CD4-positive, alpha-beta T cell treated with Interleukin-4 for 4 hours (primary cell): ENCODE measurements at places on chromosomes 5 and 9.

DNA sequence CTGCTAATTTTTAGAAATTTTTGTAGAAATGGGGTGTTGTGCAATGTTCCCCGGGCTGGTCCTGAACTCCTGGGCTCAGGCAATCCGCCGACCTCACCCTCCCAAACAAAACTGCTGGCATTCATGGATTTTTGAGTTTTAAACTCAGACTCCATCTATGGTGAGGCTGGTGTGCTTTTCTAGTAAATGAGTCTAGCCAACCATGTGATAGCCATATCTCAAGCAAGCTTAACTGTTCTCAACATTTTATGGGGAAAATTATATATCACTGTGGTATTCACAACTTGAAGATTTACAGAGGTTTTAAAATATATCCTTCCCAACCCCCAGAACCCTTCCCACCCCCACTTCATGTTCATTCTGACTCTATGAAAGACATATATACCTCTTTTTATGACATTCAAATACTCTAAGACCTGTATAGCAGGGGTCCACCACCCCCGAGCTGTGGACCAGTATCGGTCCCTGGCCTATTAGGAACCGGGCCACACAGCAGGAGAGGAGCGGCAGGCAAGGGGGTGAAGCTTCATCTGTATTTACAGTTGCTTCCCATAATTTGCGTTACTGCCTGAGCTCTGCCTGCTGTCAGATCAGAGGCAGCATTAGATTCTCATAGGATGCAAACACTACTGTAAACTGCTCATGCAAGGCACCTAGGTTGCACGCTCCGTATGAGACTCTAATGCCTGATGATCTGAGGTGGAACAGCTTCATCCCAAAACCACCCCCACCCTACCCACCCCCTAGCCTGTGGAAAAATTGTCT is 4.5 kb upstream of the NADK2 start:
- DNase-seq: no peak

DNA sequence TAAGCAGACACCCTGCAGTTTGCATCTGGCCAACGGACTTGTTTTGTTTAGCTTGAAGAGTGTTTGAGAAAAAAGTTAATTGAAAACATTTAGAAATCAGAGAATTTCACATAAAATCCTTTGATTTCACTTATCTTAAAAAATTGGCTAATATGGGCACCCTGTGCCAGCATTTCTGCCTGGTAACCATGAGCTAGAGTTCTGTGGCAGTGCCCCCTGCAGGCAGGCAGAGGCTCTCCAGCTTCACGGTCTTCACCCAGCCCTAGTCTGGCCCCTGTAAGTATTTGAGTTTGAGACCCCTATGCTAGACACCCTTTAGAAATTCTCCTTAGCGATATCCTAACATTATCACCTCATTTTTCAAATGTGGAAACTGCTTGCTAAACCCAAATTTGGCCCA is 18.8 kb upstream of the FANCC start:
- DNase-seq: no peak

- DNase-seq: no peak
Observed at GRCh38 chr5:125103459-125103858, 357.0 kb upstream of the ZNF608 start.

DNA sequence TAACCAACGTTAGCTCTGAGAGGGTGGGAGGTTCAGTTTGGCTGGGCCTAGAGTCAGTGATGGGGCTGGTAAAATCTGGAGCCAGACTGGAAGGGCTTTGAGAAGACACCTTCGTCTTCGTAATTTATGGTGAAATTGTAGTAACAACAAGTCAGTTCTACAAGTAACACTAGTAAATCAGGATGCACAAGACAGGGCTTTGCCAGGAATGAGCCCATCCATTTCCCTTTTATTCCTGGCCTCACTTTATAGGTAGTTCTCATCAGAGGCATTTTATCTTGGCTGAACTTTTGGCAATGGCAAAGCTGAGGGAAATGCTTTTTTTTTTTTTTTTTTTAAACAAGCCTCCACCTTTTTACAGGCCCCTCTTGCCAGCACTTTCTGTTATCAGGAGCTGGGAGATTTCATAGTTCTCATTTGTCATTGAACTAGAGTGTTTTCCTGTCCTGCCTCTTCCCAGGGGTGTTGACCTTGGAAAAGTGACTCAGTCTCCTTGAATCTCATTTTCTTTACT is 110.5 kb upstream of the KLF4 start:
- no peak for DNase-seq

DNA sequence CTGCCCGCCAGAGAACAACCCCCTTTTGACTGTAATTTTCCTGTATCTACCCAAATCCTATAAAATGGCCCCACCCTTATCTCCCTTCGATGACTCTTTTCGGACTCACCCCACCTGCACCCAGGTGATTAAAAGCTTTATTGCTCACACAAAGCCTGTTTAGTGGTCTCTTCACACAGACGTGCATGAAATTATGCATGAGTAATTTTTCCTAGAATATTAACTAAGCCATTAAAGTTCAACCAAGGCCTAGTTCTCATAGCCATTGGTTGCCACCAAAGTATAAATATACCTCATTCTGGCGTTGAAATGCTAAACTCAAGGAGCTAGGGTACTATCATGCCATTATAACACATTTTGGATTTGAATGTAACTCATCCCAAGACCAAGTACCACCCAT is 243.9 kb downstream of the ZNF608 start:
- DNase-seq: no peak
